Left ventricle myocardium inferior (tissue), 1 donor: ENCODE measurements at places on chromosomes 12 and 14.

DNA sequence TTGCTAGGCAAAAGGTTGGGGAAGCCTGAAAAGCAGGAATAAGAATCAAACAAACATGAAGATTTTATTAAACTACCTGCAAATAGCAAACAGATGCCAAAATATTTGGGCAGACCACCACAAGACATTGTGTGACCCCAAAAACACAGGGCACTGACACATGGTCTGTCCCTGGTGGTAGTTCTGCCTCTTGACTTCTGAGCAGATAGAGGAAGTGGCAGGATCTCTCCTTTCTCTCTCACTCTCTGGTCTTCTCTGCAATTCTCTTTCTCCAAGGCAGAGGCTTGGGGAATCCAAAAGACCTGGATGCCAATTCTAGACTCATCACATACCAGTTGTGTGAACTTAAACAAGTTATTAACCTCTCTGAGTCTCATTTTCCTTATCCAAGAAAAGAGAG lies 4.3 kb upstream of the PTGDR start:
- no peak for DNase-seq

- DNase-seq, result no peak
These were observed 4.1 kb upstream of the KRT7 start for GRCh38 chr12:52228931-52229330.

GRCh38 chr12:94151582-94151981 lies 3.2 kb downstream of the PLXNC1 start:
- DNase-seq, result no peak

- no peak for DNase-seq
These were observed 84.3 kb downstream of the TMEM30B start for GRCh38 chr14:61196792-61197191.

DNA sequence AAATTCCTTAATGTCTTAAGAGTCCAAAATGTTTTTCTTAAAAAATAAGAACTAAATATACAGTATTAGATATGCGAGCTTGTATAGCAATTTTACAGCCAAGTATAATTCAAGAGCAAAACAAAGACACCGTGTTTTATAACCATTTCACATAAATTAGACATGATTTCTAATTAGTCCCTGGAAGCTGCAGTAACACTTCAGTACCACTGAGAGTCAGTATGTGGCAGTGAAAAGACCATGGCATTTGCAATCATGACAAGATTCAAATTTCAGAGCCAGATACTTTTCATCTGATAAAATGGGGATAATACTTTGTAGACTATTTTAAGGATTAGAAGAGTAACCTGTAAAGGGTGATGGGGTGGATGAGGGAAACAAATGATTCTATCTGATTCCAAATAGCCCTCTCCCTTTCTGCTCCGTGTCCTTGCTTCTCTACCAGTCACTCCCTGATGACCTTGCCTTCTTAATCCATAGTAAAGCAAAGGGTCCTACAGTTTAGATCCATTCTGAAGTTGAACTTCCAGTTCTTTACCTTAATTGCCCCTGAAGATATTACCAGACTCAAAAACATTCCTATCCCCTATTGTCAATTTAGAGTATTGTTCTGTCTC lies 145.4 kb upstream of the ABCD2 start:
- DNase-seq, result no peak

- no peak for DNase-seq
These were observed 146.3 kb downstream of the PLCZ1 start for GRCh38 chr12:18591473-18591872.

DNA sequence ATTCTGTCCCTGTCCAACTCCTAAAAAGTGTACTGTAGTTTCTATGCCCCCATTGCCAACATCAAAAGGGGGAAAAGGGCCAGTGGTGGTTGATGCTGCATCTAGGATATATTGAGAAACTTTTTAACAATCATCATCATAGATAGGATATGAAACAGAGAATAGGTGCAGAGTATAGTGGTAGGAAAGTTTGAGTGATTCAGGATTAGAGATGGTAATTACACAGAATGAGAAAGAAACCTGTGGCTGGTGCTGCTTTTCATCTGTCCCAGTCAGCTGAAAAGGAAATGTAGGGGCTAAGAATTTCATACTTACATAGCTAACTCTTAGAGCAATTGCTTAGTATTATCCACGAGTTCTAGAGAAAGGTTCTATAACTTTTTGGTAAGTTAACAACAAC lies 67.6 kb downstream of the GTF2A1 start:
- no peak for DNase-seq

DNA sequence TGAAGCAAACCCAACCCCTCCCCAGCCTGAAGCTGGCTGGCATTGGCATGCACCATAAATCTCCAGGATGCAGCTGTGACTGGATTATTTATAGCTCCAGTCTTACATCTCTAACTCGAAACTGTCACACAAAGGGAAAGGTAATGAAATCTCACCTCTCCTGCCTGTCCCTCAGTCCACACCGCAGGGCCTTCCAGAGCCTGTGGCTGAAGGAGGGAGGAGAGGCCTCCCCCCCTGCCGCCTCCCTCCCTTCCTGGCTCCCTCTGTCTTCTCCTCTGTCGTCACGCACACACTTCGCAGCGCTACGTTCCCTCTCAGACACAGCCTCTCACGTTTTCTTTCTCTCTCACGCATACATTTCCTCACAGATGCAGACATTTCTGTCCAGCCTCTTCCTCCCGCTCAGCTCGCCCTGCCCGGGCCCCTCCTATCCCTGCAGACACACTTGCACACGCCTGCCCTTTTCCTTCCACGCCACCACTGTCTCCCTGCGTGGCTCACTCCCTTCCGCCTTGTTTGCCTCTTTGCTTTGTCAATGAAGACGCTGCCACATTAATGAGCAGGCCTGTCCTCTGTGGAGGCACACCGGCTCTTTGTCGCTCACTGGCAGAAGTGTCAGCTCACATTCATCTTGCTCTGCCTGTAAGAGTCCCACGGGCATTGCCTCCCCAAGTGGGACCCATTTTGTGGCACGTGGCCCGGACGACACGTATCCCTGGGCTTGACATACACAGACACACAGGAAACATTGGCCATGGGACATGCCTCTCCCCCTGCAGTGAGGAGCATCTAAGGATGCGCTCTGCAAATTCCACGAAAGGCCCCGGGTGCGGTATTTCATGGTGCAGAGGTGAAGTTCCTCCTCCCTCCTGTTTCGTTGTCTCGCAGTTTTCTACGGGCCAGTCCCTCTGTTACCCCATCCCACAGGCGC lies 27.9 kb downstream of the IRF2BPL start:
- peak; percentile 32 for DNase-seq
